ENCODE measurements at places on chromosomes 6 and 20. TPM values are rescaled to one million over a fixed set of nuclear protein-coding genes. Genes with fewer than 3 reads are reported as not detected.

PFDN4 gene
- total RNA-seq: 22.1 TPM

GLP1R gene
- total RNA-seq: 10.3 TPM

TFEB gene
- total RNA-seq: 33.3 TPM

TREML2 gene
- total RNA-seq: 0.15 TPM

PNPLA1 gene
- total RNA-seq: not detected

ADGB gene
- not detected for total RNA-seq

MICAL1 gene
- total RNA-seq: 9.8 TPM

PTCRA gene
- total RNA-seq: not detected

All from left cardiac atrium (tissue), 4 donors.